ENCODE measurements at places on chromosomes 7 and 10.
A peak's percentile ranks its signal among the peaks of the same experiment; 100 is the strongest.

DNA sequence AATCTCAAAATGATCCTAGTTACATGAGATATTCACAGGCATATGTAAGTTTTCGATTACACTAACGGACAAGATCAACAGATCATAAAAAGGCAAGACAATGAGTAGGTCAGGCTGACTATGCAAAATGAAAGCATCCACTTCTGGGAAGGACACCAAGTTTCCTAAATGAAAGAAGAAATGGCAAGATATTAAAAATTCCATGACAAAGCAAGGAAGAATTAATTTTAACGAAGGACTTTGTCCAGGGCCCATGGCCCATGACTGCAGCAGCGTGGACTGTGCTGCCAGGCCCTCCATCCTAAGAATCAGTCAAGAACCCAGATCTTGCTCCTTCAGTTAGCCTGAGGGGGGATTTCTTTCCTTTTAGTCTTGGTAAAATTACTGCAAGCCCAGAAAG, 182.4 kb upstream of the FRMD4A start:
- no peak for DNase-seq

- no peak for DNase-seq
These were observed 55.7 kb upstream of the JCAD start for GRCh38 chr10:30114881-30115625.

GRCh38 chr10:33263453-33263852, 71.0 kb downstream of the NRP1 start:
- no peak for DNase-seq

- no peak for DNase-seq
These were observed 34.0 kb downstream of the HSPA12A start for GRCh38 chr10:116708391-116708821.

DNA sequence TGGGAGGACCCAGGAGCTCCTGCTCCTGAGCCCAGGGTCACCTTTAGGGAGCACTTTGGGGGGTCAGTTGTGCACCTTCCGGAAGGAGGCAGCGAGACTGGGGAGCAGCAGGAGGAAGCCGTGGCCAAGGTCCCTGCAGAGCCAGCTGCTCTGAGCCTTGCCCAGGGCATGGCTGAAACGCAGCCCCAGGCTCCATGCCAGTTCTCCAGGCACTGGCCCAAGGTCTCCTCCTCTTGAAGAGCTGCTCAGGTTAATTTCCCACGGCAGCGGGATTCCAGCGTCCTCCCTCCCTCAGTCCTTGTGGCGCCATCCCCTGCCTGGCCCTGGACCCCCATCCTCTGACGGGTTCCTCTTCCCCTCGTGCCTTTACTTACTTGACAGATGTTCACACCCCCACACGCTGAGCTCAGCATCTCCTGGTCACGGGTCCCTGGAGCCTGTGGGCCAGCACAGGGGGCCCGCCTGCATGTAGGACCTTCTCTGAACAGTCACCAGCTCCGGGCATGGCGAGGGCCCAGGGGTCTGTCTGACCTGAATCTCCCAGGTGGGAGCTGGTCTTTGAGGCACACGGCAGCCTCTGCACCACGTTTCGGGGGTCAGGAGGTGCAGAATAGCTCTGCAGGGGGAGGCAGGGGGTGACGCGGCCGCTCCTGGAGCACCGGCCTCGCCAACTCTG, 16.7 kb upstream of the CFAP46 start:
- DNase-seq: no peak

DNA sequence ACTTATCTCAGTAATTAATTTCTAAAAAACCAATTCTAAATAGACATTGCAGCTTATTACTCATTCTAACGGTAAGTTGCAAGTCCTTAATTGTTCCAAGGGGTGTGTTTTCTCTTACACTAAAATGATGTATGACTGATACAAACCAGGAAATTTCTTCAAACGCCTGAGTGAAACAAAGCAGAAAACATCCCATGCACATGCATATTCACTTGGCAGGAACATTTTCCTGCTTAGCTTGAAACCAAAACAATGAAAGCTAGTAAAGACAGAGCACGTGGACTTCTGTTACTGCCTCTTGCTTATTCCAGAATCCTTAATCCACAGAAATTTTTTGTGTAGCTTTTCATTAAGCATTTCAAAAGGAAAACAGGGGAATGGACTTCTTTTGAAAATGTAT, 187.7 kb downstream of the MTERF1 start:
- no peak for DNase-seq

DNA sequence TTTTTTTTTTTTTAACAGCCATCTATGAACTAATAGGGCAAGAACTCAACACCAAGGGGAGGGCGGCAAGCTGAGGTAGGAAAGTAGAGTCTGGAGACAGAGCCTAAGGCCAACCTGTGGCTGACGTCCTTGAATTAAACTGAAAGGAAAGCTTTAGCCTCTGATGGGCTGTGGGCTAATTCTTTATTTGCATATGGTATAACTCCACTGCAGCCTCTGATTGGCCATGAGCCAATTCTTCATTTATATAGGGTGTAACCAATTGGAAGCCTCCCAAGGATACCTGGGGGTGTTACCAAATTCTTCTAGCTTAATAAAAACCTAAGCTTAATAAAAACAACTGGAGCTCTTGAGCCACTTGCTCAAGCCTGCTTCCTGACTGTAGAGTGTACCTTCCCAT, 10.3 kb downstream of the TYW1 start:
- DNase-seq: no peak

GRCh38 chr10:11156480-11156879, 138.8 kb downstream of the CELF2 start:
- no peak for DNase-seq

- no peak for DNase-seq
These were observed 205.4 kb upstream of the ZMIZ1 start for GRCh38 chr10:78863140-78863905.

GRCh38 chr7:4207011-4207410, 475.1 kb upstream of the FOXK1 start:
- DNase-seq: no peak

- DNase-seq: no peak
These were observed 7.3 kb downstream of the IL2RA start for GRCh38 chr10:6054884-6055283.

- peak; percentile 73 for DNase-seq
These were observed 69.0 kb upstream of the VOPP1 start for GRCh38 chr7:55641273-55641691.

DNA sequence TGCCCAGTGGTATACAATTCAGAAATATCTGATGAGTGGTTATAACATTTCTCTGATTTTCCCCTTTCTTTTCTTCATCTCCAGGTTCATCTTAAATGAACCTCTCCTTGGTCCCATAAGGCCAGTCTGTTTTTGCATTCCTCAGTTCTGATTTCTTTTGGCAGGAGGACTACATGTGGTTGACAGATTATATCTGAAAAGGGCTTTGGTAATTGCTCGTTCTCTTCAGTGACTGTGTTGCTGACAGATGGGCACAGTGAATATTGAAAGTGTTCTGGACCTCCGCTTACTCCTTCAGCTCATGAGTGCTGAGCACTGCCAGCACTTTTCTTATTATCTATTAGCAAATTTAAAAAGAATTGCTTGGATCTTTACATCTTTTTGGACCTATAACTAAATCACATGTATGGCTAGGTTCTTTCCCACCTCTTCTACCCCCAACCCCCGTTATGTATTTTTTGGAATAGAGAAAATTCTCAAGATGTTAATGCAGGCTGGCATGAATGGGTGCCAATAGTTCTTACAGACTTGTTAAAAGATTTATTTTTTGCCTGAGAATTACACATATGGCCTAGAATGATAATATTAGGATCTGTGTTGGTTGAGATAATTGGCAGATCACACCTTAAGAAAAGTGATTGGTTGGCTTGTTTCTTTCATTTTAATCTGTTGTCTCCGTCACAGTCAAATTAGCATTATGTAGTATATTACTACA, 323.0 kb downstream of the EXOC4 start:
- DNase-seq: no peak

GRCh38 chr7:42935861-42936260, 3.7 kb downstream of the MRPL32 start:
- no peak for DNase-seq

DNA sequence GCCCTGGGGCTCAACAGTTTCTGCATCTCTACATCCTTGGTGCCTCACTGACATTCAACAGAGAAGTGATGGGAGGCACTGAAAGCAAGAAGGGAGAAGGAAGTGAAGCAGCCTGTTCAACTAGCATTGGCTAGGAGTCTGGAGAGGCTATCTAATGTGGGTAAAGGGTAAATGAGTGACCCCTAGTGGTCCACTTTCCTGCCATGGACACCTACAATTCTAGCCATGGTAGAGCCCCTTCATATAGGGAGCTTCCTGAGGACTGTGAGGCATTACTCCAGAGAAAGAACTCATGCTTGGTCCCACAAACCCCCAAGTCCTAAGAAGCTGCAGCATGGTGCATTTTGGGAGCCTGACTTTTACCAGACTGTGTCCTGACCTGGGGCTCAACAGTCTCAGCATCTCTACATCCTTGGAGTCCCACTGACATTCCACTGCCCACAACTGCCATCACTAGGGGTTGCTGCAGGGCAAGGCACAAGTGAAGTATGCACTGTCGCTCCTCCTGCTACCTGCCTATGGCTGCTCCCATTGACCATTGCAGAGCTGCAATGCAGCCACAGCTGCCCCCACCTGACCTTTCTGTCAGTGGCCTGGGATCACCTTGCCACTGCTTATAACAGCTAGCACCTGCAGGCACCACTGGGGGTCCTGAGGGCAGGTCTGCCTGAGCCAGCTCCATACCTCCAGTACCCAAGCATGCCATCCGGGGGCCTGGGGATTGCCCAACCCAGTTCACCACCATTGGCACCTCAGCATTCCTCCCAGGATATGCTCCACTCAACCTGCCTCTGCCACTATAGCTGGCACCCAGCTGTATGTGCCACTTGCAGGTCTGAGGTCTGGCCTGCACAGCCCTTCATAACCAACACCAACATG, 44.1 kb upstream of the CDK6 start:
- peak; percentile 56 for DNase-seq

DNA sequence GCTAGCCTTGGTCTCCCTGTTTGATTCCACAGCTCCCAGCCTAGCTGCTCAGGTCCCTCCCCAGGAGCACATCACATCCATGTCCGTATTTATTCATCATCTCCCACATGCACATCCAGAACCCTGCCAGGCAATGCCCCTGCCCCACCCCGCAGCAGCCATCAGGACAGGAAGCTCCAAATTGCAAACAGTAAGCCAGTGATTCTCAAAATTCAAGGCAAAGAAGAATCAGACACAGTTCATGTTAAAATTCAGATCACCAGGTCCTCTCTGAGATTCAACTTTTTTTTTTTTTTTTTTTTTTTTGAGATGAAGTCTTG, 17.7 kb downstream of the LRRC20 start:
- no peak for DNase-seq

DNA sequence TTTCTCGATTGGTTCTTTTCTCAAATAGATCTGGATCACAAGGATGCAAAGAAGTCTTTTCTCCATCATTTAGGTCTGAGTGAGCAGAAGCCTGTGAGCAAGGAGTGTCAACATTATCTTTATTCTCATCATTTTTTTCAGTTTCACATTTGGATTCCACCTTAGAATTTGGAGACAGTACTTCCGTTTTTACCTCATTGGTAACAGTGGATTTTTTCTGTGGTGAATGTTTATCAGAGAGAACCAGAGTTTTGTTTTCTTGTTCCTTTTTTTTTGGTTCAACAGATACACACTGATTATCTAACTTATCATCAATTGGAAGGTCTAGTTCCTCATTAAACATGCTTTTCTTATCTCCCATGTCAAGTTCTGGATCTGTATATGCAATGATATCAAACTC, 151.3 kb downstream of the GALNT11 start:
- no peak for DNase-seq

DNA sequence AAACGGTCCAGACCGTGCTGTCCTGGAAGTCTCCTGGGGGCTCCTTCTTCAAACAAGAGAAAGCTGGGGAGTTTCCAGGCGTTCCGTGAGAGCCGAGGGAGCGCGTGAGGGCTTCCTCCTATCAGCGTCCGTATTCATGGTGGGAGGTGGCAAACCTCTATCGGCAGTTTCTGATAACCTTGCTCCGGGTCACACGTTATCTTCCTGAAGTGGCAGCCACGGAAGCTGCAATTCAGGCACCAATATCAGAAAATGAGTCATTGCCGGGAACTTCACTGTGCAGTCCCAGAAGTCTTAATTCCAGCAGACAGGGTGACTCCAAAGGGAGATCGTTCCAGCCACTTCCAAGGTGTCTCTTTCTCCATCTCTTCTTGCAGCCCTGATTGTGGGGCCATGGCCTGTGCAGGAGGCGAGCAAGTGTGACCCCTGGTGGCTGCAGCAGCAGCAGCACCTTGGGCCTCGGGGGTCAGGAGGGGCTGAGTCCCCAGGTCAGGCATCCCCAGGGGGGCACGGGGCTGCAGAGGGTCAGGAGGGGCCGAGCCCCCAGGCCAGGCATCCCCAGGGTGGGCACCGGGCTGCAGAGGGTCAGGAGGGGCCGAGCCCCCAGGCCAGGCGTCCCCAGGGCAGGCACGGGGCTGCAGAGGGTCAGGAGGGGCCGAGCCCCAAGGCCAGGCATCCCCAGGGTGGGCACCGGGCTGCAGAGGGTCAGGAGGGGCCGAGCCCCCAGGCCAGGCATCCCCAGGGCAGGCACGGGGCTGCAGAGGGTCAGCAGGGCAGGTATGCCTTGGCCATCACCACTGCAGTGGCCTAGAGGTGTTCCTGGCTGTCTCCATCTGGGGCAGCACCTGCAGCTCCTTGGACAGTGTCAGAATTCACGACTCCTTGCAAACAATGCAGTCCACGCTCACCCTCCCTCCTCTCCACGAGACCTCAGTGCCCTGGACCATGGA, 538.7 kb downstream of the DNAJB6 start:
- peak; percentile 90 for DNase-seq

- peak; percentile 46 for DNase-seq
These were observed 1013.1 kb downstream of the KCNMA1 start for GRCh38 chr10:76624470-76624869.

- no peak for DNase-seq
These were observed 130.1 kb downstream of the LSM5 start for GRCh38 chr7:32360127-32360526.

- no peak for DNase-seq
These were observed 5.4 kb downstream of the CHST15 start for GRCh38 chr10:124087672-124088634.

DNA sequence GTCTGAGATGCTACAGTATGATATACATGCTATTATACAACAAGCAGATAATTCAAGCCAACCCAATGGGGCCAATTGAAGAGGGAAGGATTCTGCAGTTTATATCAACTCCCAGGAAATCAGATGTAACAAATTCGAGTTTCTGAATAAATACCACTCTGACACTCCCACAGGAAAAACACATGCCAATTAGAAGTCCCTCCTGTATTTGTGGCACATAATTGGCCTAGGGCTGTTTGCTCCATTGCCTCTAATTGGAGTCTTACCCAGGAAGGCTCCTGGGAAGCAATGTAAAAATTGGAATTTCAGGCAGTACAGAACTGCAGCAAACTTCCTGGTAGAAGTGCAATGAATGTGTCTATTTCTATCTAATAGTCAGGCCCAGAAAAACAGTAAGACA, 4.7 kb downstream of the PPA1 start:
- DNase-seq: no peak

GRCh38 chr7:31084226-31084625, 32.1 kb downstream of the ADCYAP1R1 start:
- no peak for DNase-seq
